T-helper 9 cell (primary cell): ENCODE measurements at places on chromosomes 3 and 15.

GRCh38 chr3:182092662-182093262, 381.0 kb downstream of the SOX2 start:
- DNase-seq: no peak

- no peak for DNase-seq
Observed at GRCh38 chr3:27568393-27568792, 84.2 kb upstream of the SLC4A7 start.

- no peak for DNase-seq
Observed at GRCh38 chr3:143243686-143244085, 124.1 kb downstream of the CHST2 start.

GRCh38 chr3:15783361-15783969, 14.3 kb downstream of the ANKRD28 start:
- DNase-seq: no peak

- no peak for DNase-seq
Observed at GRCh38 chr3:162103808-162104207, 607.2 kb downstream of the OTOL1 start.

DNA sequence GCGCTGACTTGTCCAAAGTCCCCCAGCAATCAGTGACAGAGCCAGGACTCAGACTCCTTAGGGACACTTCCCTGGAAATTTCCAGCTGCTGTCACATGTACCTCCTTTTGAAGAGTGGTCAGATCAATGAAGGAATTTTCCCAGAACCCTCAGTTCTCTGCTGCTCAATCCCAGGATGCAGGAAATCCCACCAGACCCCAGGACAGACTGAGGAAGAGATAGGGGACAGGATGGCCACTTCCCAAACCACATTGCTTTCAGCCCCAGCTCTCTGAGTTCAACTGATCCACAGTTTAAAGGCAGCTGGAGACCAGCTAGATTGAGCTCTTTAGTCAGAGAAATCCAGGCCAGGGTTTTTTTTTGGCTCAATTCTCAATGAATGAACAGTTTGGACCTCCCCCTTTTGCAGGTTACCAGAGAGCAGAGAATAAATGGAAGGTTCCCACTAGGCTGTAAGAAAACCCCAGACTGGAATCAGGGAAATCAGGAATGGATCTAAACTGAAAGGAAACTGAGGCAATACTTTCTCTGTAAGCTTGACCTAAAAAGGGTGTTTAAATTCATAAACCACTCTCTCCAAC, 1.5 kb downstream of the CYP1A1 start:
- DNase-seq: no peak

DNA sequence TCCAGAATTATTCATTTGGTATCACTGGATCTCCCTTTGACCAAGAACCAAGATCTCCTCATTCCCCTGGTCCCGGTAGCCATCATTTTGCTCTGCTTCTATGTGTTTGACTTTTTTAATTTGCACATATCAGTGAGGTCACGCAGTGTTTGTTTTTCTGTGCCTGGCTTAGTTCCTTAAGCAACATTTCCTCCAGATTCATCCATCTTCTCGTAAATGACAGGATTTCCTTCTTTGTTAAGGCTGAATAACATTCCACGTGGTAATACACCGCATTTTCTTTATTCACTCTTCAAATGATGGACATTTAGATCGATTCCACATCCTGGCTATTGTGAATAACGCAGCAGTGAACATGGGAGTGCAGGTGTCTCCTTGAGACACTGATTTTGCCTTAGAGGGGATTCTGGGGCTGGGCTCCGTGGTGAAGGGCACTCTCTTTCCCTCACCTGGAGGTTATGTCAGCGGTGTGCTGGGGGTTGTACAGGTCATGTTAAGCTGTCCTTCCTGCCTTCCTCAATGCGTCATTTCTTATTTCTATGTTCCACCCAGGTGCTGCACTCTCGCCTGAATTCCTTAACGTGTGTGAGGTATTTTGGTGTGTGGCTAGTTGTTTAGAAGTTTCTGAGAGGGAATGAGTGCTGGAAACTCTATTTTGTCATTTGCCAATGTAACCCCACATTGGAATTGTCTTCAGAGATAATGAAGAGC, 212.2 kb downstream of the LPP start:
- DNase-seq: no peak

DNA sequence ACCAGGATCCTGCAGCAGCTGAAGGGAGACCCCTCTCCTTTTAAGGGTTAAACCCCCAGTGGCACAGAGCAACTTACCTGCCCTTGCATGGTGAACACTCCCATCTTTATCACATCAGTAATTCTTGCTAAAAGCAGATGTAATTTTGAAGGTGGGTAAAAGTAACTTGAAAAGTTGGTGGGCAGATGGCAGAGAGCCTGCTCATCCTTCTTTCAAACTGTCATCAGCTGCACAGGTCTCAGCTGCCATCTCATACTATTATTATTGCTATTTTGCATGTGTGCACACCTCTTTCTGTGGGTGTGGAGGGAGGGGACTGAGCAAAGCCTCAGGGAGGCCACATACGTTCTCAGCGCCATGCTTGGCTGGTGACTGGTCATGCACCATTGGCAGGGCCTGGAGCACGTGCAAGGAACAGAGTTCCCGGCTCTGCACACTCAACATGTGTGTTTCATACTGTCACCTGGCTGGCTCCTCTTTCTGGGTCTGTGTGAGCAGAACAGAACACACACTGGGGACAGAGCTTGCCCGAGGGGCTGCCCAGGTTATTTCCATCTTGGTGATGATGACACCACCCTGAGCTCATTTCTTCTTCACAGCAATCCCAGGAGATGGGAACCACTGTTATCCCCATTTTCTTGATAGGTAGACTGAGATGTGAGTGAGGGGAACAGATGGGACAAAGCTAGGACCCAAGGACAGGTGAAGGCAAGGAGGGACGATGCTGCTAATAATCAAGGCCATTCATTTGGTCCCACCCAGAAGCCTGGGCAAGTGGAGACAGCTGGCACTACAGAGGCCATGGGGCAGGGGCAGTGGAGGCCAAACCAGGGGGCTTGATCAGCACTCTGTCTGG, 95.8 kb upstream of the KLF13 start:
- DNase-seq: no peak

- DNase-seq: no peak
Observed at GRCh38 chr3:114155370-114155821, 23.5 kb downstream of the DRD3 start.

DNA sequence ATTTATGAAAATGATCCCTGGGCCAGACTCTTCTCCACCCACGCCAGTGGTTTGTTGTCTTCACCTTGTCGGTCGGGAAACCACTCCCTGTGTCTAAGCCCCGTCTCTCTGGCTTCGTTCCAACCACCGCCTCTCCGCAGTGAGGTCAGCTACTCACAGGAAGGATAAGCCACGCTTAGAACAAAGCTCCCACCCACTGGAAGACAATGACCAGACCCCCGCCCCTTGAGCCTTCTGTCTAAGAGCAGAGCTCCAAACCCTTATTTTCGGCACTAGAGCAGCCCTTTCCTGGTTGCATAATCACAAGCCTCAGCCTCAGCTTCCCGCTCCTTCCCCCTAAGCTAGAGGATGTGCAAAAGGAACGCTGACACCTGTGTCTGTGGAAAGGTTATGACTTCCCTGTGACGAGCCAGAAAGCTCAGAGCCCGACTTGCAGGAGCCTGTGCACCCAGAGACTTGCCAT, 114.9 kb upstream of the MEF2A start:
- peak; percentile 38 for DNase-seq

GRCh38 chr3:45554006-45554666, 40.4 kb upstream of the LIMD1 start:
- no peak for DNase-seq

- DNase-seq: no peak
Observed at GRCh38 chr3:43093006-43093405, 12.9 kb downstream of the POMGNT2 start.

- DNase-seq: no peak
Observed at GRCh38 chr15:82531496-82532382, 8.5 kb downstream of the RPS17 start.

DNA sequence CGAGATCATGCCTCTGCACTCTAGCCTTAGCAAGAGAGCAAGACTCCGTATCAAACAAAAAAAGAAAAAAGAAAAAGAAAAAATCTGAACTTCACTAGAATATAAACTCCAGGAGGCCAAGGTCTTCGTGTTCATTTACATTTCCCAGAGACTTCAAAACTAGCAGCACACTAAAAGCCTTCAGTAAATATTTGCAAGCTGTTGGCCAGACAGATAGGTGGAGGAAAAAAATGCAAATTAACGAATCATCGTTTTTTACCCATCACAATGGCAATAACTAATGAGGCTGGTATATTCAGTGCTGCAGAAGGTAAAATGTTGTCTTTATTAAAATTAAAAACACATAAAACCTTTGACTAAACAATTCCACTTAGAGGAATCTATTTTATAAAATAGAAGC, 80.6 kb downstream of the CLASP2 start:
- DNase-seq: no peak

DNA sequence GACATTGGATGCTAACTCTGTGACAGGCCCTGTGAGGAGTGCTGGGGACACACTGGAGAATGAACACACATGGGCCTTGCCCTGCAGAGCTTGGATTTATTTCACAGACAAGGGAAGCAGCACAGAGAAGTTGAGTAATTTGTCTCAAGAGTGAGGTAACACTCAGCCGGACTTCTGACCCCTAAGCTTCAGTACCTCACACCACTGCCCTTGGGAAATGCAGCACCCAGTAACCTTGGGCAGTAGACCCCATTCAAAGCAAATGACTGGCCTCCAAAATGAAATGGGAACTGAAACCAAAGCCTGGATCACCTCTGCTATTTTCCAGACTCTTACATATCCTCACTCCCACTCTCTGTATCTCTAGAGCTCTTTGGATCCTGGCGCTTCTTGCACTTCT, 37.3 kb downstream of the RFT1 start:
- DNase-seq: no peak

DNA sequence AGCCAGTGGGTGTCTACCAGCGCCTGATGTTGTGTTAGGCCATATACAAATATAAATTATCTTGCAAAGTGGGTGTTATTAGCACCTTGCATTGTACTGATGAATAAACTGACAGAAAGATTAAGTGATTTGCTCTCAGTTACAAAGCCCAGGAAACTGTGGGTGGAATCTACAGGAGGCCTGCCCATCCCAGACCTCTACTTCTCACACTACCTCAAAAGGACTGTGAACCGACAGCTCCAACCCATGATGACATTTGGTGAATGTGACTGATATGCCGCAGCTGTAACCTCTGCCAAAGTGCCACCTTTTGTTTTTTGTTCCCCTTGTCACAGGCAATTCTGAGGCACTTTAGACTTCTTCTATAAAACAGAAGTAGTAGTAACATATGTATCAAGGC, 43.7 kb upstream of the KCNMB2 start:
- no peak for DNase-seq

DNA sequence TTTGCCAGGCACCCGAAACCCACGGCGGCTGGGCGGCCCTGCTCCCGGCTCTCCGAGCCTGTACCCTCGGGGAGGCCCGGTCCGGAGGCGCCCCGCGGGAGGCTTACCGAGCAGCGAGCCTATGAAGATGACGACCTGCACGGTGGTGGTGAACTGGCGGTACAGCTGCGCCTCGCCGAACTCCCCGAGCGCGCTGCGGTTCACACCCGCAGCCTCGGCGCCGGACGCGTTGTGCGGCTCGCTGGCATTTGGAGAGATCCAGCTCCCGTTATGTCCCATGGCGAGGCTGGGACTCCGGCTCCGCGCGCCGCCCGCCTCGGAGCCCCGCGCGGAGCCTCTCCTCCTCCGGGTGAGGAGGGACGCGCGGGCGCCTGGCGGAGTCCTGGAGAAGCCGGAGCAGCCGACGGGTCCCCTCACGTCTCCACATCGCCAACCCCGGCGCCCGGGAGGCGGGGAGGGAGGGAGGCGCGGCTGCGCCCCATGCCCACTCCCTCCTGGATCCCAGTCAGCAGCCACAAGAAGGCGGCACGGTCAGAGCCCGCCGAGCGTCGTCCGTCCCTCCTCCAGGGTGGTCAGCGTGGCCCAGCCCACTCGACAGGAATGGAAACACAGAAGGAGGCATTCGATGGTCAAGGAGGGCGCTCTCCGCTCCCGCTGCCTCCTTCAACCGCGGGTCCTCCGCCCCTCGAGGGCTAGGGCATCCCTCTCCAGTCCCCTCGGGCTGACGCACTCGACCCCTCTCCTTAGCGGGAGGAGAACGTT, at the start of gene GPR176:
Gene GPR176 (minus strand): TSS at position 519 of the 762 bp plus-strand sequence. CDS start 240 bp downstream, at position 279.
- DNase-seq: peak; percentile 9

DNA sequence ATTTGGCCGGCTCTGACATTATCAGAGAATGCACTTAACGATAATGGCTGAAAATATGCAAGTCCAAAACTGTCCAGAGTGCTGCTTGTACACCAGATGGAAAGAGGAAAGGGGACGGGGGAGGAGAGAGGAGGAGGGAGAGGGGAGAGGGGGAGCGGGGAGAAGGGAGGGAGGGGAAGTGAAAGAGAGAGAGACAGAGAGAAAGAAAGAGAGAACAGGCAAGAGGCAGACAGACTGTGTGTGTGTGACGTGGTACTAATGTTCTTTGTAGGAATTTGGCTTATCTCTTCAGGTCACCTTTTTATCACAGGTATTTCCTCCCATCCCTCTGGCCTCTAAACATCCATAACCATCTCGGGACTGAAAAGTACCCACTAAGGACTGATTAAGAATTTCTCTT, 75.1 kb upstream of the LMOD3 start:
- DNase-seq: no peak
